ENCODE measurements at places on chromosomes 13 and 19.

- DNase-seq: no peak
Measured at GRCh38 chr19:41689993-41690800, 2.1 kb upstream of the CEACAM7 start.

- DNase-seq: no peak
Measured at GRCh38 chr13:46166224-46166584, 15.8 kb downstream of the LCP1 start.

DNA sequence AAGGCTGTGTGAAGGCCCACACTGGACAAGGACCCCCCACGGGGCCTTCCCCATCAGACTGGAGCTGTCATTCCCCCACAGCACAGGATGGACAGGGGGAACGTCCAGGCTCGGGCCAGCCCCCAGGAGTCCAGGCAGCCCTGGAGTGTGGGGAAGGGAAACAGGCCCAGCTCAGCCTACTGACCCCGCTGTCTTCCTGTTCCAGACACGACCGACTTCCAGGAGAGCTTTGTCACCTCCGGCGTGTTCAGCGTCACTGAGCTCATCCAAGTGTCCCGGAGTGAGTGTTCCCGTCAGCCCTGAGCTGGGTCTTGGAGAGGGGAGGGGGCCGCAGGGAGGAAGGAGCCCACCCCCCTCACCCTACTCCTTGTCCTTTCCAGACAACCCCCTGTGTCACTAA is 47.0 kb downstream of the SMIM24 start:
- DNase-seq: no peak

DNA sequence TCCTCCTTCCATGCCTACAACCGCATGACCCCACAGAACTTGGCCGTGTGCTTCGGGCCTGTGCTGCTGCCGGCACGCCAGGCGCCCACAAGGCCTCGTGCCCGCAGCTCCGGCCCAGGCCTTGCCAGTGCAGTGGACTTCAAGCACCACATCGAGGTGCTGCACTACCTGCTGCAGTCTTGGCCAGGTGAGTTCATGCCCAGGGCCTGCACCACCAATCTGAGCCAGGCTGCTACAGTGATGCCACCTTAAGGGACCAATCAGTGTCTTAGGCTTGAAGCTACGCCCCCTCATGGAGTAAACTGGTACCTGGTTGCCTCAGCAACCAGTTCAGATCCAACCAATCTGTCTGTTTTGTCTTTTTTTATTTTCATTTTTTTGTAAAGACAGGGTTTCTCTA is 5.2 kb downstream of the SYDE1 start:
- no peak for DNase-seq

- no peak for DNase-seq
Measured at GRCh38 chr19:38809592-38810252, 3.0 kb downstream of the LGALS4 start.

DNA sequence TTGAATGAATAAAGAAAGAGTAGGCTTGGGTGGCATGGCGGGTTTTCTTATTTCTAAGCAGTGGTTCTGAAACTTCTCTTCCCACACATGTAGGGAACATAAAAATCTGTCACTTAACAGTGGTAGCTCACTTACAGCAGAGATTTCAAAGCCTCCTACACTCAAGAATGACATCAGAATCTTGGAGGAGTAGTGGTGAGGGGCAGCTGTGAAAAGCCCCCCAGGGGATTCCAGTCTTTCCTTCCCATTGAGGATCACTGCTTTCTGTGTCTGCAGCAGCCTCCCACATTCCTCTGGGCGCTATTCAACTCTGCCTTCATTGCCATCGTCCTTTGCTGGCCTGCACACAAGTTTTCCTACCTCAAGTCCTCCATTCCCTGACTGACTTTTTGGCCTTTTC is 8.6 kb upstream of the NEK5 start:
- DNase-seq: no peak

- DNase-seq: no peak
Measured at GRCh38 chr19:49247676-49248075, 77.3 kb downstream of the SLC6A16 start.

DNA sequence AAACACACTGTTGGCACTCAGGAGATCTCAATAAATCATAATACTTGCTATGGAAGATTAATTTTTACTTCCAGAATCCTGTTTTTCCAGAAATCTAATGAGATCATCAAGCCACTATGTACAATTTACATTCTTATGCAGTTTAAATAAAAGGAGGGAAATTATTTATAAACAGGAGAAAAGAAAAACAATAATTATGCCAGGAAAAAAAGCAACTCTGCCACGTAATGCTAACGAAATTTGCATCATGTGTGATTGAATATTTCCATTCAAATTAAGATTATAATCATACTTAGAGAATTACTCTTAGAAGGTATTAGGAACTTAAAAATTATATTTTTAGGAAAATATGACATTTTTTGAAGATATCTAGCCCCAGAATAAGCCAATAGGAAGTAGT is 13.0 kb downstream of the FAM124A start:
- no peak for DNase-seq

DNA sequence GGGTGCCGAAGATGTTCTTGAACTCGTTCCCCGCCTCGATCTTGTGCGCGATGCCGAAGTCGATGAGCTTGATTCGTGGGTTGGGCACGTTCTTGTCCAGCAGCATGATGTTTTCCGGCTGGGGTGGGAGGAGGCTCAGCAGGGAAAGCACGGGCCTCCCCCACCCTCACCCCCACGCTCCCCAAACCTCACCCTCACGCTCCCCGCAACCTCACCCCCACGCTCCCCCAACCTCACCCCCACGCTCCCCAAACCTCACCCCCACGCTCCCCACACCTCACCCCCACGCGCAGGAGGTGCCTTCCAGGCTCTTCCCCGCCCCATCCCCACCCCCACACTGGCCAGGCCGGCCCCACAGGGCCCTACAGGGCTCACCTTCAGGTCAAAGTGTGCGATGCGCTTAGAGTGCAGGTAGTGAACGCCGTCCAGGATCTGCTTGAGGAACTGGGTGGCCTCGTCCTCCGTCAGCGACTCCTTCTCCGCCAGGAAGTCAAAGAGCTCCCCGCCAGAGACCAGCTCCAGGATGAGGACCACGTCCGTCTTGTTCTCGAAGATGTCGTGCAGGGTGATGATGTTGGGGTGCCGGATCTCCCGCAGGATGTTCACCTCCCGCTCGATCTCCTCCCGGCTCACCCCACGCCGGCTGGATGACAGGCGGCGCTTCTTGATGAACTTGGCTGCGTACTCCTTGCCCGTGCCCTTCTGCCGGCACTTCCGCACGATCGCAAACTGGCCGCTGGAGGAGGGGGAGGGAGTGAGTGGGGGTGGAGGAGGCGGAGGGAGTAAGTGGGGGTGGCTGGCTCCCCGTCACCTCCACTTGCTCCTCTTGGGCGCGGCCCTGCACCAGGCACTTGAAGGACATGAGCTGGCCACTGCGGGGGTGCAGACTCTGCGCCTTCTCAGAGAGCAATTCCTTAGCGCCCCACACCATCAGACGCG is 6.4 kb downstream of the DAPK3 start:
- no peak for DNase-seq

DNA sequence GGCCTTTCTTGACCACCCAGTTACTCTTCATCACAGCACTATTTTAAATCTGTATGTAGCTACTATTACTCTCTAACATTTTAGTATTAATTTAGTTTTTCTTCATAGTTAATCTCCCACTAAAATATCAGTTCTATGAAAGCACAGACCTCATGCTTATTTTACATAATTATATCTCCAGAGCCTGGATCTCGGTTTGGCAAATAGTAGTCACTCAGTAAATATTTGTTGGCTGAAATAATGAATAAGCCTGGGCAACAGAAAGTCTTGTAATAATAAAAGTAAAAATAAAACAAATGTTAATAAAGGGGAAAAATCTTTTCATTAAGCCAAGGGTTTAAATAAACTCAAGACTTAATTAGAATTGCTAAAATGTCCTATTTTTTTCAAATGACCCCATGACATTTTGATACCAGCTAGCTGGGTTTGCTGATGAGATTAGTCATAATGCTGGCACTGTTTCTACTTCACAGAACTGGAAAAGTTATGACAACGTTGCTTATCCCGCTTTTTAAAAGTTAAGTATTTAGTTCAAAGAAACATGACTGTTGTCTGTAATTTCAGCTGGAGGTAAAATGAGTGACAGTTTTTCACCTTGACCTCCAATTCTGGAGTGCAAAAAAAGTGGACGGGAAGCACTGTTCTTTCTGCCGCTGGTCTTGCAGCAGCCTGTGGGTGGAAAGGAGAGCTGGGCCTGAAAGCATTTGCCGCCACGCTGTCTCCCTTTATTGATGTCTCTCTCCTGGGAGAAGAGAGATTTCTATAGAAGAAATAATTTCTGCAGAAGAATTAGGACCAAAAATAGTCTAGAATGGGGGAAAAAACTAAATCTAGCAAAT is 85.2 kb upstream of the SPATA13 start:
- DNase-seq: no peak

DNA sequence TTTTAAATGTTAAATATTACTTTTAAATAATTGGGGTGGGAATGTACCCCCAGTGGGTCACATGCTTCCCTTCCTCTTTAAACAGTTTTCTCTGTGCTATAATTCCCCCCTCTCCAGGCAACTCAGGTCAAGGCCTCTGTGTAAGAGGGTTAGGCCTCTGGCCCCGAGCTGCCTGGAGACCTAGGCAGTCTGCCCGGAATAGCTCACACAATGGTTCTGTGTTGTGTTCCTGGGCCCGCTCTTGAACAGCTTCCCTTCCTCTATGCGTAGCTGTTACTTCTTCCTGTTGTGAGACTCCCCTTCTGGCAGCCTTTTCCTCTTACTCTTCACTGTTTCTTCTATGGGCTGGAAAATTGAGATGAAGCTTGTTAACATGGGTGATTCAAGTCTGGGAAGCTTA is 14.8 kb upstream of the ZNF492 start:
- DNase-seq: no peak

GRCh38 chr13:42804244-42804874 is 23.0 kb downstream of the FAM216B start:
- DNase-seq: no peak

DNA sequence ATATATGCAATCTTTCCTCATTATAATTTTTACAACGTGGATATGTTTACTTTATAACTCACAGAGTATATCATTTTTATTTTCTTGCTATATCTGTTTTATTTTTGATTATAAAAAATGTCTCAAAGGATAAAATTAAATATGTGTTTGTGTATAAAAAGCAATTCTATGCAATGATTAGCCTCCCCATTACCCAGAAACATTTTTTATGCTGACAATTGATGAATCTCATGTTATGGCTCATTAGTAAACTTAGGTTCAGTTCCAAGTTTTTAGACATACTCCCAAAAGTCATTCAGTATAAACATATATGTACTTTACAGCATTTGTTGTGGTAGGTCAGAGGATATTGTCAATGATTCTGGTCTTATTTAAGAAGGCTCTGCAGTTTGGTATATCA is 540.1 kb upstream of the SPRY2 start:
- DNase-seq: no peak

GRCh38 chr19:10510301-10510802 is 6.9 kb downstream of the S1PR5 start:
- DNase-seq: peak; percentile 17

DNA sequence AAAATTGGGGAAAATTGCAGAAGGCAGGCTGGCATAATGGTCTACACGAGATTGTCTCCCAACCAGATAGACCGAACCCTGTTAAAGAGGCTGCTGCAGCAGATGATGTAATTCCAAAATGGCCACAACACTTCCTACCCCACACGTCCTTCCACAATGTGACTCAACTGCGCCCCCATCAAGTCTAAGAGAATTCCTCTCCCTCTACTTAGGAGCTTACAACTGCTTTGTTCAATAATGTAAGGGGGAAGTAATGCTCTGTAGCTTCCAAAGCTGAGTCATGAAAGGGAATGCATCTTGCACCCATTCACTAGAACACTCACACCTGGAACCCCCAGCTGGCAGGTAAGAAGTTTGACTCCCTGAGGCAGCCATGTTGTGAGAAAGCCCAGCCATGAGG is 117.8 kb upstream of the IRS2 start:
- DNase-seq: no peak

DNA sequence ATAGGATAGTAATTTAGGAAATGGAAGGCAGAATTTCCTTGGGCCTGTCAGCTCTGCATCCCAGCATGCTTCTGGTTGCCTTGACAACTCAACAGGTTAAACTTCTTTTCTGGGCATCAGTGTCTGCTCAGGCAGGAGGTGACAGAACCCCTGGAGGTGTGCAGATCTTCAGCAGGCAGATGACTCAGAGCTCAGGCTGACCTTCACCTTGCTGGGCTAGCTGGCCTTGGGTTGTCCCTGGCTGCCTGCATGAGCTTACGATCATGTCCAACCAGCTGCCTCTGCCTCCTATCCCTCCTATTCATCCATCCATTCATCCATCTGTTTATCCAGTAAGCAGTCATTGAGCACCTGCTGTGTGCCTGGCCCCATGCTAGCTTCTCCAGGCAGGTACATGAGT is 81.2 kb upstream of the KCTD15 start:
- DNase-seq: no peak

Measured in T-helper 1 cell (primary cell).